Bronchial epithelial cell (primary cell): ENCODE measurements at places on chromosomes 11 and 22. TPM values are rescaled to one million over a fixed set of nuclear protein-coding genes. Genes with fewer than 3 reads are reported as not detected.

DNA sequence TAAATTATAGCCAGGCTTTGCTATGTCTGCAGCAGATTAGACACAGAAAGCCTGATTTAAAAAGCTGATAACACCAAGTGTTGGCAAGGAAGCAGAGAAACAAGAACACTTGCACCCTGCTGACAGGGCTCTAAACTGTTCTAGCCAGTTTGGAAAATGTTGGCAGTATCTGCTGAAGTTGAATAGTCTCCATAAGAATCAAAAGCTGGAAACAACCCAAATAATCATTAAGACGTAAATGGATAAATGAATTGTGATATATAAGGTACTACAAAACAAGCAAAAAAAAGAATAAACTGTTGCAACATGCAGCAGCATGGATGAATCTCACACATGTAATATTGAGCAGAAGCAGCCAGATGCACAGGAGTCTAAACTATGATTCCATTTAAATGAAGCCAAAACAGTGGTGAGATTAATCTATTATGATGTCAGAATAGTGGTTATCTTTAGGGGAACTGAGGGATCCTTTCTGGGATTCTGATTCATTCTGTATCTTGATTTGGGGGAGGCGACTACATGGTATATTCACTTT lies 40.4 kb upstream of the ADORA2A start:
- no peak for DNase-seq

DNA sequence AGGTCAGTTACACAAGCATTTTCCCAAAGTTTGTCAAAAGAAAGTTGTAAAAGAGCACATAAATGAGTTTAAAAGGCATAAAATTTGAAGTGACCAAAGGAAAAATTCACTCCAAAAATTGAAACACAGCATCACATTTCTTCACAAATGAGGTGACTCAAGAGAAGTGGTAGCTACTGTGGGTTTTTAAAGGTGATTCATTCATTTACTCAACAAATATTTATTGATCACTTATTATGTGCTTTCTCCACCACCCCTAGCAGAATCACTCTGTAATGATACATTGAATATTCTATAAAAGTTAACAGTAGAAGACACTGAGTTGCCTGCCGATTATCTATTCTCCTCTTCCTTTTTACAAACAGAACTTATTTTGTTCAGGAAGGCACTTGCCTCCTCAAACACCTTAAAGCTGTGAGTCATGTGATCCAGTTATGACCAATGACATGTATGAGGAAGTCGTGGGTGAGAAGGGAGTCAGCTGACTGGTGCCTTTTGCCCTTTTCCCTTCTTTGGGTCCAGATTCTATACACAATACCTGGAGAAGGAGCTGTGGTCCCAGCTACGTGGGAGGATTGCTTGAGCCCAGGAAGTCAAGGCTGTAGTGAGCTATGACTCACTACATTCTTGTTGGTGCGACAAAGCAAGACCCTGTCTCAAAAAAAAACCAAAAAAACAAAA lies 67.7 kb upstream of the CLNS1A start:
- peak; percentile 82 for DNase-seq

DNA sequence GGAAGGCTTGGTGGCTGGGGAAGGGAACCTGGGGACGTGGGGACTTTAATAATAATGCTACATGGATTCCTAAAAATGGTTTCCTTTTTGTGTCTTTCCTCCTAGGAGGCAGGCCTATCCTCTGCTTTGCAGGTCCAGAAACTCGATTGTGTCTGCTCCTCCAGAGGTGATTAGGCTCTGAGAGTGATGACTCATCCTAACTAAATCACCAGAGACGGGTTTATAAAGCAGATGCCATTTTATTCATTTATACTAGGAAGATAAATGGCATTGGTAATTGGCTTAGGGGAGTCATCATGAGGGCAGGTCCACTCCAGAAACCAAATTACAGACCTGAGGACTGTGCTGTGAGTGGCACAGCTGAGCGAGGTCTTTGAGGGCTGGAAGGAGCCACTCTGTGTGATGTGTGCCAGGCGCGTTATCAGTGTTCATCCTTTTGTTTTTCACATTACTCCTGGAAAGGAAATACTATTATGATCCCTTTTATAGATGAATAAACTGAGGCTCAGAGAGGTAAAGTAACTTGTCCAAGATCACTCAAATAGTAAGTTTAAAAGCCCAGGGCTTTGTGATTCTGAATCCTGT lies 7.1 kb downstream of the NLRX1 start:
- DNase-seq = peak; percentile 33

- no peak for DNase-seq
Observed at GRCh38 chr11:66061268-66061667, 8.8 kb upstream of the PACS1 start.

Gene MS4A4E
- not detected in 2 replicates for total RNA-seq

Gene GSTT2B
- total RNA-seq = 0.79 and 0.90 TPM in 2 replicates

GRCh38 chr11:8826901-8827560 lies 84.0 kb upstream of the AKIP1 start:
- peak; percentile 30 for DNase-seq

DNA sequence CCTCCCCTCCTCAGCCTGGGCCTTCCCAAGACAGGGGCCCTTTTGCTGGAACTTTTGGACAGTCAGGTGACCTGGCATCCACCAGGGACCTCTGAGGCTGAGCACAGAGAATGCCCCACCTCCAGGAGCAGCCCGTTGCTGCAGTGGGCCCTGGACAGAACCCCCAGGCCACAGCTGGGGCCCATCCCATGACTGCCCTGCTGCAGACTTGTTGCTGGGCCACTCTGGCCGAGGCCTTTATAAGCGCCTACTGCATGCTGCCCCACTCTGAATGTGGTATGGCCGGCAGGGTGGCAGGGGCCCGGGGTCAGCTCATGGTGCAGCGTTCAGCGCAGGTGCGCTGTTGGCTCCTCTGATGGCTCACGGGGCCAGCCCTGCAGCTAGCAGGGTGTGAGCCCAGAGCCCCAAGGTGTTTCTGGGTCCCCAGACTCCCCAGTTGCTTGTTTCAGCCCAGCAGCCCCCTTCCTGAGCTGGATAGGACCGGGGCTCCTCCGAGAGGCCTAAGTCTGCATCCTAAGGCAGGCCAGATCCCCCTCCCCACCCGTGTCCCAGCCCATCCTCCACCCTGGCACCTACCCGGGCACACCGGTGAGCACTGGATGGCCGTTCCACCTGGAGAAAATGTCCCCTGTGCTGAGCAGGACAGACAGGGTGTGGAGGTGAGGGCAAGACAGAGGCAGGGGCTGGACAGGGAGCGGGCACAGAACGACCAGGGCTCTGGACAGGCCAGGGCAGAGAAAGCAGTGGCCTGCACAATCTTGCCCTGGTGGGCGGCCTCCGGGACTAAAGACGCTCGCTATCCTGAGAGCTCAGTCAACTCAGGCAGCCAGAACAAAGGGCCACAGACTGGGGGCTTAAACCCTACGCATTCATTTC lies 28.1 kb upstream of the TH start:
- DNase-seq = no peak
